ENCODE measurements at places on chromosomes 7 and 10.

- DNase-seq, result no peak
- peak overlapping the region; percentile 66 for H3K4me3 ChIP-seq
- no peaks in the 10 kb centered on the region for H3K27me3 ChIP-seq
Measured at GRCh38 chr10:118045837-118046394, 825 bp downstream of the RAB11FIP2 start.

DNA sequence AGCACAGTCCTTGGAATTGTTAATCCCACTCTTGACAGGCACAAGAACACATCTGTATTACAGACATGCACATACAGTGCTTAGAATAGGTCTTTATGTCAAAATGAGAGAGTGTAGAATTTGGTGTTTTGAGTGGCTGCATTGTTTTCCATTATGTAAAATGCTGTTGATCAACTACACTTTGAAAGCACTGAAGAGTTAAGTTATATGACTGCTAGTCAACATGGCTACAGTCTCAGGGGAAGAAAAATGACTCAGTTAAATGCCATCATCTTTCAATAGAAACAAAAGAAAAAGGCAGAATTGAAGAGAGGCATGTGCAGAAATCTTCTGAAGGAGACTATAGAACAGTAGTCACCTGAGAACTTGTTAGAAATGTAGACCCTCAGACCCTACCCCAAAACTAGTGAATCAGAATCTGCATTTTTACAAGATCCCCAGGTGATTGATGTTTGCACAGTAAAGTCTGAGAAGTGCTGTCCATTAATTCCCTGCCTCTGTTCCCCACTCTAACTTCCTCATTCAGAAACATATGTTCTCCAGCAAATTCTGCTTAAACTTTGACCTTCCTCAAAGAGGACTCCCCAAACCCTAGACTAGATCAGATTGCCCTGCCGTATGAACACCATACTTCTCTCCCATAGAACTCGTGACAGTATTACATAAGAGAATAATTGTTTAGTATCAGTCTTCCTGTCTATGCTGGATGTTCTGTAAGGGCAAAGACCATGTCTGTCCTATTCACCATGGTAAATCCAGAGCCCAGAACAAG, 16.0 kb downstream of the SND1 start:
- H3K36me3 ChIP-seq, result 0 out of 2 replicates have a peak, but pooled peaks cover 3% of the 10 kb centered on the region
- no peak for DNase-seq
- no peaks in the 10 kb centered on the region for H3K4me1 ChIP-seq
- H3K4me3 ChIP-seq, result no peak overlapping the region

DNA sequence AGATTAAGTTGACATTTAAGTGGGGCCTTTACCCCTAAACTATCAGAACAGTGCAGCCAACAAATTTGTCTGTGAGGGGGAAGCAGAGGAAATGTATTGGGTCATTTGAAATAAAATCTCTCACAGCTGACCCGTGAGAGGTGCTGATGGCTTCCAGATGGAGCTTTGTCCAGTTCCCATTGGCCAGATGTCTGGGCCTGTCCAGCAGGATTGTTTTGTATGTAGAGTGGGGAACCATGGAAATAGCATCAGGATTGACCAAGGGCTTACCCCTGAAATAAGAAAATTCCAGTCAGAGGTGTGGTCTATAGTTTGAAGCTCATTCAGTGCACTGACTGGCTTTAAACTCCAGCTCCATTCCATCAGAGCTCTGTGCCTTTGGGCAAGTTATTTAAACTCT, 50.6 kb downstream of the INHBA start:
- H3K36me3 ChIP-seq, result no peaks in the 10 kb centered on the region
- peaks cover 2% of the 10 kb centered on the region for H3K4me1 ChIP-seq
- H3K27ac ChIP-seq, result no peak overlapping the region
- no peak overlapping the region for H3K4me3 ChIP-seq

- no peaks in the 10 kb centered on the region for H3K4me1 ChIP-seq
- no peak overlapping the region for H3K27ac ChIP-seq
- H3K27me3 ChIP-seq, result no peaks in the 10 kb centered on the region
- no peak overlapping the region for H3K4me3 ChIP-seq
- no peak for DNase-seq
Measured at GRCh38 chr7:97851683-97852082, 20.5 kb downstream of the ASNS start.

- no peaks in the 10 kb centered on the region for H3K27me3 ChIP-seq
- no peaks in the 10 kb centered on the region for H3K4me1 ChIP-seq
- no peak overlapping the region for H3K27ac ChIP-seq
- DNase-seq, result no peak
Measured at GRCh38 chr10:43194266-43194665, 56.0 kb downstream of the CSGALNACT2 start.

DNA sequence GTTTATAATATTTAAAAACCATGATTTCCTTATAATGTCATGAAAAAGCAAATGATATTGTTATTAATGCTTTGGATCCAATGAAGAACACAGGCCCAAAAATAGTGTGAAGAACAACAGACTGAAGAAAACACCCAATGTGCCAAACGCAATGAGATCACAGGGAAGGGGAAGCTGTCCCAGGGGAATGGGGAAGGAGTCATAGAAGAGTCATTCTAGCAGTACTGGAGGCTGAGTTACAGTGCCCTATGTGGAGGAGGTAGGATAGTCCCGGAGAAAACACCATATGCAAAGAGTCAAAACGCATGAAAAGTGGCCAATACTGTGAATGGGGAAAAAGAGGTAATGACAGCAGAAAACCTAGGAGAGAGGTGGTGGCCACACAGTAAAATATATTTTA, 50.9 kb downstream of the TPK1 start:
- H3K4me1 ChIP-seq, result peaks cover 1% of the 10 kb centered on the region
- H3K4me3 ChIP-seq, result no peak overlapping the region
- no peak for DNase-seq
- H3K27me3 ChIP-seq, result no peaks in the 10 kb centered on the region
- H3K36me3 ChIP-seq, result no peaks in the 10 kb centered on the region

GRCh38 chr7:135197343-135197742, 14.0 kb downstream of the WDR91 start:
- no peaks in the 10 kb centered on the region for H3K27me3 ChIP-seq
- peaks cover 2% of the 10 kb centered on the region for H3K4me1 ChIP-seq
- no peak overlapping the region for H3K4me3 ChIP-seq
- H3K27ac ChIP-seq, result no peak overlapping the region
- DNase-seq, result no peak
- peaks cover 8% of the 10 kb centered on the region for H3K36me3 ChIP-seq

- no peaks in the 10 kb centered on the region for H3K36me3 ChIP-seq
- no peak overlapping the region for H3K27ac ChIP-seq
- peaks cover 3% of the 10 kb centered on the region for H3K4me1 ChIP-seq
- H3K27me3 ChIP-seq, result no peaks in the 10 kb centered on the region
- DNase-seq, result no peak
Measured at GRCh38 chr7:148318102-148318811, 272.3 kb upstream of the C7orf33 start.

DNA sequence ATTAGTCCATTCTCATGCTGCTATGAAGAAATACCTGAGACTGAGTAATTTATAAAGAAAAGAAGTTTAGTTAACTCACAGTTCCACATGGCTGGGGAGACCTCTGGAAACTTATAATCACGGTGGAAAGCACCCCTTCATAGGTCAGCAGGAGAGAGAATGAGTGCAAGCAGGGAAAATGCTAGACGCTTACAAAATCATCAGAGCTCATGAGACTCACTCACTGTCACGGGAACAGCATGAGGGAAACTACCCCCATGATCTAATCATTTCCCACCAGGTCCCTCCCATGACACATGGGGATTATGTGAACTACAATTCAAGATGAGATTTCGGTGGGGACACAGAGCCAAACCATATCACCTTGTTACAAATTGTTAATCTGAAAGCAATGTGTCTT, 15.8 kb downstream of the TAS2R39 start:
- H3K27me3 ChIP-seq, result no peaks in the 10 kb centered on the region
- no peak overlapping the region for H3K4me3 ChIP-seq
- no peak for DNase-seq
- no peaks in the 10 kb centered on the region for H3K36me3 ChIP-seq
- H3K27ac ChIP-seq, result no peak overlapping the region

- DNase-seq, result no peak
- H3K27ac ChIP-seq, result no peak overlapping the region
- no peaks in the 10 kb centered on the region for H3K4me1 ChIP-seq
- no peaks in the 10 kb centered on the region for H3K27me3 ChIP-seq
Measured at GRCh38 chr10:10642189-10642588, 375.5 kb upstream of the CELF2 start.

- DNase-seq, result no peak
- H3K27me3 ChIP-seq, result no peaks in the 10 kb centered on the region
- no peak overlapping the region for H3K27ac ChIP-seq
- H3K4me1 ChIP-seq, result no peaks in the 10 kb centered on the region
Measured at GRCh38 chr10:76017026-76017732, 585.8 kb downstream of the LRMDA start.

GRCh38 chr10:28737096-28737495, 59.8 kb downstream of the BAMBI start:
- no peaks in the 10 kb centered on the region for H3K27me3 ChIP-seq
- no peak for DNase-seq
- no peak overlapping the region for H3K4me3 ChIP-seq

- H3K27ac ChIP-seq, result no peak overlapping the region
- H3K27me3 ChIP-seq, result no peaks in the 10 kb centered on the region
- peaks cover 4% of the 10 kb centered on the region for H3K4me1 ChIP-seq
- no peaks in the 10 kb centered on the region for H3K36me3 ChIP-seq
Measured at GRCh38 chr7:12985228-12985627, 297.8 kb downstream of the ARL4A start.

- no peak for DNase-seq
- no peak overlapping the region for H3K4me3 ChIP-seq
- H3K27me3 ChIP-seq, result no peaks in the 10 kb centered on the region
- H3K36me3 ChIP-seq, result no peaks in the 10 kb centered on the region
Measured at GRCh38 chr7:112362053-112362650, 88.1 kb upstream of the IFRD1 start.

DNA sequence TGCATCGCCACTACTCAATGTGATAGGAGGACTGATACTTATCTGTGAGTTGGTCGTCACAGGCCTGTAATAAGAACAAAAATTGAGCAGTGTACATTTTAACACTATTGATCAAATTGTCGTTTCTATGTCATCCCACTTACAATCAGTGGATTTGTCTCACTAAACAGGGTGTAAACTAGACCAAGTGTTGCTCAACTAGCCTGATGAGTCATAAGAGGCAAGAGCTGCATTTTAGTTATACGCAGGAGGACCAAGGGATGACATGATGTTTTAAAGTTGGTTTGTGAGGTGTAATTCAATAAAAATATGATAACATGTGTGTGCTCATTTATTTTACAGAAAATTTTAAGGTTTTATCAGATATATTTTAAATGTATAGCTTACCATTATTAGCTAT, 1239.2 kb downstream of the REEP3 start:
- no peaks in the 10 kb centered on the region for H3K4me1 ChIP-seq
- no peaks in the 10 kb centered on the region for H3K27me3 ChIP-seq
- H3K27ac ChIP-seq, result no peak overlapping the region
- H3K4me3 ChIP-seq, result no peak overlapping the region
- no peak for DNase-seq

DNA sequence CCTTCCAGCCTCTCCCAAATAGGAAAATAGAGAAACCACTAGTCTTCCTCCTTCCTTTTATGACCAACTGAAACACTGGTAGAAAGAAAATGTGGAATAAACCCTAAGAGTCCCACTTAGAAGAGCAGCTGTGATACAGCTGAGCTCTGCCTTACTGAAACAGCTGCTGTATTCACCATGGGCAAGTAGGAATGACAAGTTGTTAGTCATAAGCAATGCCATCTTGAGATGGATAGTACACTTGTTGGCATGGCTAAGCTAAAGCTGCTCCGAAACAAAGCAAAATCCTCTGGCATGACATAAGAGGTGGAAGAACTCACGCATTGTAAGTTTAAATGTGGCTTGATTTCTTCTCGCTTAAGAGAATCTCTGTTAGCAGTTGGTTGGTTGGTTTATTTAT, 48.3 kb upstream of the TMEM236 start:
- H3K27ac ChIP-seq, result no peak overlapping the region
- no peaks in the 10 kb centered on the region for H3K4me1 ChIP-seq
- no peaks in the 10 kb centered on the region for H3K27me3 ChIP-seq
- H3K4me3 ChIP-seq, result no peak overlapping the region

GRCh38 chr7:37709631-37710509, 26.3 kb downstream of the GPR141 start:
- H3K36me3 ChIP-seq, result no peaks in the 10 kb centered on the region
- H3K27ac ChIP-seq, result no peak overlapping the region

GRCh38 chr10:27695706-27696105, 49.9 kb downstream of the MKX start:
- no peak overlapping the region for H3K4me3 ChIP-seq
- no peak overlapping the region for H3K27ac ChIP-seq
- no peaks in the 10 kb centered on the region for H3K36me3 ChIP-seq
- no peaks in the 10 kb centered on the region for H3K4me1 ChIP-seq
- no peaks in the 10 kb centered on the region for H3K27me3 ChIP-seq

- no peaks in the 10 kb centered on the region for H3K4me1 ChIP-seq
- DNase-seq, result no peak
- H3K4me3 ChIP-seq, result no peak overlapping the region
- no peaks in the 10 kb centered on the region for H3K36me3 ChIP-seq
- H3K27me3 ChIP-seq, result no peaks in the 10 kb centered on the region
- H3K27ac ChIP-seq, result no peak overlapping the region
Measured at GRCh38 chr10:3571310-3571825, 213.6 kb downstream of the KLF6 start.

All from iPS DF 6.9 (cell line).